ENCODE measurements at places on chromosomes 3 and 15. TPM values are rescaled to one million over a fixed set of nuclear protein-coding genes. Genes with fewer than 3 reads are reported as not detected.

DNA sequence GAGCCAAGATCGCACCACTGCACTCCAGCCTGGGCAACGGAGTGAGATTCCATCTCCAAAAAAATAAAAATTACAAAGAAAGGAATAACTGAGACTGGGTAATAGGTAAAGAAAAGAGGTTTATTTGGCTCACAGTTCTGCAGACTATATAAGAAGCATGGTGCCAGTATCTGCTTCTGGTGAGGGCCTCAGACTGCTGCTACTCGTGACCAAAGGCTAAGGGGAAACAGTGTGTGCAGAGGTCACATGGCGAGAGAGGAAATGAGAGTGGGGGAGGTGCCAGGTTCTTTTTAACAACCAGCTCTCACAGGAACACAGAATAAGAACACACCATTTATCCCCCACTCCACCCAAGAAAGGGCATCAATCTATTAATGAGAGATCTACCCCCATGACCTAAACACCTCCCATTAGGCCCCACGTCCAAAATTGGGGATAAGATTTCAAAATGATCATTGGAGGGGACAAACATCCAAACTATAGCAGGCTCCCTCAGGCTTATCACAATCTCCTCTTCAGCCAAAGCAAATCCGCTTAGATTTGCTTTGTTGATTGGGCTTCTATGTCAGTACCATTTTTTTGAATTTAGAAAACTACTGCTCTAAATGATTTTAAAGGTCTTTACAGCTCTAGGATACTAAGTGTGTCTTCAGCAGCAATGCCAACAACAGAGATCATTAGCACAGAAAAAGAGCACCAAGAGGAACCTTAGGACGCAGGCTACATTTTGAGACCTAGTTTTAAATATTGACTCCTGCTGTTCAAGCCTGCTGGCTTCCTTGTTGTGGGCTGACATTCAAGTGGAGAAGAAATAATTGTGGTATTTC, 84.2 kb upstream of the TBL1XR1 start:
- H3K4me3 ChIP-seq, result no peak overlapping the region

GRCh38 chr3:176583956-176584355, 613.3 kb downstream of the TBL1XR1 start:
- H3K36me3 ChIP-seq, result no peaks in the 10 kb centered on the region
- H3K4me3 ChIP-seq, result no peak overlapping the region
- H3K27me3 ChIP-seq, result no peaks in the 10 kb centered on the region
- no peak overlapping the region for H3K27ac ChIP-seq
- DNase-seq, result no peak
- no peaks in the 10 kb centered on the region for H3K4me1 ChIP-seq

Gene INO80
- total RNA-seq, result 16.4 TPM

GRCh38 chr3:12904951-12905315, 63.6 kb upstream of the RPL32 start:
- H3K36me3 ChIP-seq, result peaks cover 74% of the 10 kb centered on the region
- H3K4me3 ChIP-seq, result no peak overlapping the region
- H3K27ac ChIP-seq, result peak overlapping the region; percentile 59
- no peak for DNase-seq

GRCh38 chr3:25723802-25724201, 59.1 kb upstream of the TOP2B start:
- DNase-seq, result no peak
- H3K27ac ChIP-seq, result no peak overlapping the region
- H3K36me3 ChIP-seq, result peaks cover 1% of the 10 kb centered on the region
- no peaks in the 10 kb centered on the region for H3K27me3 ChIP-seq

Gene CTXN2
- not detected for total RNA-seq

- no peaks in the 10 kb centered on the region for H3K36me3 ChIP-seq
- no peak overlapping the region for H3K27ac ChIP-seq
- no peaks in the 10 kb centered on the region for H3K27me3 ChIP-seq
- no peak for DNase-seq
- H3K4me3 ChIP-seq, result no peak overlapping the region
These were observed 106.4 kb downstream of the EPHB1 start for GRCh38 chr3:134901461-134901860.
